Thoracic aorta (tissue), 2 donors: ENCODE measurements at places on chromosomes 11 and 22. TPM values are rescaled to one million over a fixed set of nuclear protein-coding genes. Genes with fewer than 3 reads are reported as not detected.

Gene KLHDC7B
- not detected for total RNA-seq

Gene SEPTIN3
- not detected for total RNA-seq

Gene NUP50
- 27.8 TPM for total RNA-seq

Gene GRM5
- total RNA-seq: 1.4 TPM

Gene DAGLA
- total RNA-seq: 1.2 TPM

Gene YIF1A
- 155 TPM for total RNA-seq

Gene ANGPTL5
- 0.42 TPM for total RNA-seq

- H3K4me3 ChIP-seq: no peak overlapping the region
- H3K27me3 ChIP-seq: no peaks in the 10 kb centered on the region
- H3K36me3 ChIP-seq: no peaks in the 10 kb centered on the region
- DNase-seq: no peak
- no peaks in the 10 kb centered on the region for H3K4me1 ChIP-seq
- no peak overlapping the region for H3K27ac ChIP-seq
These were observed 57.0 kb downstream of the GDPD4 start for GRCh38 chr11:77244277-77245027.

DNA sequence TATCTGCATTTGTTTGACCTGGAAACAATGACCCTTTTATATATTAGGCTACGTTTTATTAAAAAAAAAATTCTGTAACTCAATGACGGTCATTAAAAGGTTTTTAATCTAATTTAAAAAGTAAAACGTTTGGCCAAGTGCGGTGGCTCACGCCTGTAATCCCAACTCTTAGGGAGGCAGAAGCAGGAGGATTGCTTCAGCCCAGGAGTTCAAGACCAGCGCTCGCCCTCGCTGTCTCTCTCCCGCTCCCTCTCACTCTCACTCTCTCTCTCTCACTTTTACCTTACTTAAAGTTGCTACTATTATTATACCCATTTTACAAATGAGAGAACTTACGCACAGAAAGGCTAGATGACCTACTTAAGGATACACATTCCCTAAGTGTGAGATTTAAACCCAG is 814 bp upstream of the NARS2 start:
- H3K4me1 ChIP-seq: peaks cover 12% of the 10 kb centered on the region
- H3K4me3 ChIP-seq: peak overlapping the region; percentile 75
- no peaks in the 10 kb centered on the region for H3K36me3 ChIP-seq
- no peak overlapping the region for H3K27ac ChIP-seq
- no peaks in the 10 kb centered on the region for H3K27me3 ChIP-seq

GRCh38 chr11:117686711-117687110 is 110.3 kb downstream of the DSCAML1 start:
- no peak for DNase-seq
- H3K4me1 ChIP-seq: no peaks in the 10 kb centered on the region
- H3K4me3 ChIP-seq: no peak overlapping the region
- no peaks in the 10 kb centered on the region for H3K36me3 ChIP-seq
- no peaks in the 10 kb centered on the region for H3K27me3 ChIP-seq
- H3K27ac ChIP-seq: no peak overlapping the region

- H3K27ac ChIP-seq: no peak overlapping the region
- H3K27me3 ChIP-seq: no peaks in the 10 kb centered on the region
- peaks cover 12% of the 10 kb centered on the region for H3K4me1 ChIP-seq
- H3K4me3 ChIP-seq: no peak overlapping the region
- no peak for DNase-seq
These were observed 84.8 kb downstream of the TP53I11 start for GRCh38 chr11:44865866-44866272.

DNA sequence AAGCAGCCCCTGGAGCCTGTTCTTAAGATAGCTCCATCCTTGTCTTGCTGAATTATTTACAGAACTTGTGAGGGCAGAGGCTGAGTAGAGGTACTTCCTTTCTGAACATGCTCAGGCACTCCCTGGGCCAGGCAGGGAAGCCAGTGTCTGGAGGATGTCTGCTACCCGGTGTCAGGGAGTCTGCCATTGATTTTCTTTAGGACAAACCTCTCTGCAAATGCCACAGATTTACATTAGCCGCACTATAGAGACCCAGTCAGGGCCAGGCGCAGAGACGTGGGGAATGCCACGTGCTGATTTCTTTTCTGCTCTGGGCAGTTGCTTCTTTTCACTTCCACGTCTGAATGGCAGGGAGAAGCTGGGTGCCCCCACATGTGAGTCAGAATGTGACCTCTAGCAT is 585.5 kb downstream of the NTM start:
- no peak overlapping the region for H3K27ac ChIP-seq
- no peaks in the 10 kb centered on the region for H3K27me3 ChIP-seq
- no peaks in the 10 kb centered on the region for H3K36me3 ChIP-seq
- DNase-seq: no peak

DNA sequence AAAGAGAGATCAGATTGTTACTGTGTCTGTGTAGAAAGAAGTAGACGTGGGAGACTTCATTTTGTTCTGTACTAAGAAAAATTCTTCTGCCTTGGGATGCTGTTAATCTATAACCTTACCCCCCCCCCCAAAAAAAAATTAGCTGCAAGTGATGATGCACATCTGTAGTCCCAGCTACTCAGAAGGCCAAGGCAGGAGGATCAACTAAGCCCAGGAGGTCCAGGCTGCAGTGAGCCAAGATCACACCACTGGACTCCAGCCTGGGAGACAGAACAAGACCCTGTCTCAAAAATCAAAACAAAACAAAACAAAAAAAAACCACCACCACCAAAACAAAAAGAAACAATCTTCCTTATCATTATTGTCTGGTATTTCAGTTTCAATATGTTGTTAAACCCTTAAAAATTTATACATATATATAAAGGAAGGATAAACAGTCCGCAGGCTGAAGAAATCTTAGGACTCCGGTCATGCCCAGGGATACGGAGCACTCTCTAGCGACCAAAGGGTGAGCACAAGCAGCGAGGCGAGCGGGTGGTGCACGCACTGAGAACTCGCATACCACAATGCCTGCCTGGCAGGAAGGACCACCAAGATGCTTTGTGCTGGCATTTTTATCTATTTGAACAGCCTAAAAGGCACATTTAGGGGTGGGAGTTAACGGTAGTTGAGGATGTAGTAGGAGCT is 6.4 kb downstream of the POLDIP3 start:
- H3K27ac ChIP-seq: no peak overlapping the region
- H3K27me3 ChIP-seq: no peaks in the 10 kb centered on the region
- peaks cover 32% of the 10 kb centered on the region for H3K4me1 ChIP-seq
- H3K4me3 ChIP-seq: no peak overlapping the region
- H3K36me3 ChIP-seq: peaks cover 3% of the 10 kb centered on the region
- no peak for DNase-seq

GRCh38 chr11:20049231-20049630 is 111.0 kb downstream of the DBX1 start:
- H3K27ac ChIP-seq: no peak overlapping the region
- no peak for DNase-seq
- peaks cover 55% of the 10 kb centered on the region for H3K36me3 ChIP-seq

GRCh38 chr22:20853236-20853660 is 5.4 kb downstream of the PI4KA start:
- H3K27ac ChIP-seq: no peak overlapping the region
- no peak for DNase-seq
- H3K36me3 ChIP-seq: no peaks in the 10 kb centered on the region

DNA sequence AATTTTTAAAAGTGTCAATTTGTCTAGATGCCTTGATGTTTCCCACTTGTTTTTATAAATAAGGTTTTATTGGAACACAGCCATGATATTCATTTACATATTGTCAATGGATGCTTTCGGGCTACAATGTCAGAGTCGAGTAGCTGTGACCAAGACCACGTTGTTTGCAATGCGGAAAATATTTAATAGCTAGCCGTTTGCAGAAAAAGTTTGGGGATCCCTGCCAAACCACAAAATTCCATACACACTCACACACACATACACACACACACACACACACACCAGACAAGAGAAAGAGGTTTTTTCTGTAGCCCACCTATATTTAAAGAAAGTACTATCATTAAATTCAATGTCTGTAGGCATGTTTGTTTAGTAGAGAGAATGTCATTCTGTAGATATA is 58.3 kb downstream of the TYR start:
- no peak overlapping the region for H3K4me3 ChIP-seq
- DNase-seq: no peak
- no peaks in the 10 kb centered on the region for H3K4me1 ChIP-seq
- H3K27me3 ChIP-seq: no peaks in the 10 kb centered on the region
- H3K36me3 ChIP-seq: no peaks in the 10 kb centered on the region

DNA sequence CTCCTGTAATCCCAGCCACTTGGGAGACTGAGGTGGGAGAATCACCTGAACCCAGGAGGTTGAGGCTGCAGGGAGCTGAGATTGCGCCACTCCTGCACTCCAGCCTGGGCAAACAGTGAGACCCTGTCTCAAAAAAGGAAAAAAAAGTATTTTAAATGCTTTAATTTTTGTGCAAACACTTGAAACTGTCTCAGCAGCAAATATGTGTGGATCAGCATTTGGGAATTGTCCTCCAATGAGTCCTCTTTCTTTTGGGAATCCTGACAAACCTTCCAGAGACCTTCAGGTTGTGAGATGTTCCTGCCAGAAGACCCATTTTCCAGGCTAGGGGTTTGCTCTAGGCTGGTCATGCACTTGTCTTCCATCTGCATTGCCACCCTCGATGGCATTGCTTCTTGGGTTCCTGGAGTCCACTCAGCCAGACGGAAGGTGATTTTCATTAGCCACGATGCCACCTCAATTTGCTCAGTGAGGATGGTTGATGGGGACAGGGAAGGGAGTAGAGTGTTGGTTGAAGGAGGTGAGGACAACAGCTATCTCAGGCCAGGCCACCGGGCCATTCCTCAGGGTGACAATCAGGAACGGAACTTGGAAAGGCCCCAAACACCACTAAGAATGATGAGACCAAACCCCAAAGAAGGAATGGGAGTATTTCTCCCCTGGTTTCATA is 55.4 kb downstream of the ST14 start:
- no peaks in the 10 kb centered on the region for H3K4me1 ChIP-seq
- no peaks in the 10 kb centered on the region for H3K27me3 ChIP-seq
- H3K4me3 ChIP-seq: no peak overlapping the region
- DNase-seq: no peak

GRCh38 chr11:1749395-1750351 is 722 bp downstream of the IFITM10 start:
- peak; percentile 52 for DNase-seq
- H3K27ac ChIP-seq: peak overlapping the region; percentile 92
- no peaks in the 10 kb centered on the region for H3K27me3 ChIP-seq

DNA sequence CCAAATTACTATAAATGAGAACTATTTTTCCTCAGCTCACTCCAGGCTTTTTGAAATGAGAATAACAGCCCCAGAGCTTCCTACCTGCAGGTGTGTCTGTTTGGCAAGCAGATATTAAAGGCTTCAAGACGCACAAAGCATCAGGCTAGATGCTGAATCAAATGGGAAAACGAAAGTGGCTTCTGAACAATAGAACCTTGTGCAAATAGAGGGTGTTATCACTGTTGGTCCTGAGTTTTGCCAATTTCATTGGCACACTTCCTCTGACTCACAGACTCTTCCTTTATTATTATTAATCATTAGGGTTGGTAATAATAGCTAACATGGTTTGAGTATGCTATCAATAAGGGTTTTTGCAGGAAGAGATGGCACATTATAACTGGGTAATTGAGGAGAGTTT is 13.4 kb downstream of the SYT13 start:
- H3K36me3 ChIP-seq: no peaks in the 10 kb centered on the region
- no peak for DNase-seq
- no peaks in the 10 kb centered on the region for H3K27me3 ChIP-seq
- no peak overlapping the region for H3K4me3 ChIP-seq

GRCh38 chr22:49268924-49269323 is 558.7 kb downstream of the BRD1 start:
- no peaks in the 10 kb centered on the region for H3K27me3 ChIP-seq
- H3K27ac ChIP-seq: no peak overlapping the region
- H3K4me3 ChIP-seq: no peak overlapping the region
- no peaks in the 10 kb centered on the region for H3K4me1 ChIP-seq
- no peak for DNase-seq

DNA sequence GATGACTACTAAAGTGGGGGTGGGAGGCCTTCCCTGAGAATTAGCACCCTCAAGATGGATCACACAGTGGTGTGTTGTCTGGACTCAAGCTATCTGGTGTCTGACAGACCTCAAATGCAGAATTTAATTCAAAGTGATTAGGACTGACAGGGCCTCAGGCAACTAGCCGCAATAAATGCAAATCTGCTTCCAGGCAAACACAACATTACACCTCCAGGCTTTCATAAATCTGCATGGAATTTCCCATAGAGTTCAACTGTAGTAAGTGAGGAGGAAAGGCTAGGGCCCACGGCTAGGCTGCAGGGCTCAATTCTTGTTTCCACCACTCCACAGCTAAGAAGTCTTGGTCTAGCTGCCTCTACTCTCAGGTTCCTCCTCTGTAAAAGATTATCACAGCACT is 331.4 kb downstream of the LARGE1 start:
- H3K27me3 ChIP-seq: no peaks in the 10 kb centered on the region
- no peaks in the 10 kb centered on the region for H3K4me1 ChIP-seq
- no peak overlapping the region for H3K27ac ChIP-seq
- DNase-seq: no peak
- H3K4me3 ChIP-seq: no peak overlapping the region

DNA sequence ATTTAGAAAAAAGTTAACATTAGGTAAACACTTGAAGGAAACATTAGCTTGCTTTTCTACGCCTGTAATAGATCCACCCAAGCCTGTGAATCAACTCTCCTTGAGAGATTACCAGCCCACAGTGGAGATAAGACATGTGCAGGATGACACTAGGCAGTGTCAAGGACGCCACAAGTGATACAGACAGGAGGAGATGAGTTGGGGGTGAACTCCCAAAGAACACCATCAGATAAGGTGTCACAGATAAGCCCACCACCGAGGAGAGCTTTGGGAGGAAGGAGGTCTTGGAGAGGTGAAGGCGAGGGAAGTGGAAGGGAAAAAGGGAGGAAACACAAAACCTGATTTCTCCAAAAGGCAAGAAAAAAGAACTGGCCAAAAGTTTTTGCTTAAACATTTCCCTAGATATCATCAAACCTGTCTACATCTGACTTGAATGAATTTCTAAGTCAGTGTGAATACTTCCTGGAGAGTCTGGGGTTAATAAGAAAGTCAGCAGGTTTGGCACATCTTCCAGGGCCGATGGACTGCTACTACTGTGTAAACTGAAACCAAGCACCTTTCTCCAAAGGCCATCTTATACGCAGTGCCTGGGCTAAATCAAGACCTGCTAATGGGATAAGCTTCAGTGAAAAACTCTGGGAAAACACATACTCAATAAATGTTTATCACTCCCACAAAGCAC is 15.5 kb downstream of the CLTCL1 start:
- H3K4me1 ChIP-seq: no peaks in the 10 kb centered on the region
- peaks cover 2% of the 10 kb centered on the region for H3K36me3 ChIP-seq
- no peak overlapping the region for H3K4me3 ChIP-seq

- no peaks in the 10 kb centered on the region for H3K36me3 ChIP-seq
- H3K27ac ChIP-seq: no peak overlapping the region
- H3K27me3 ChIP-seq: no peaks in the 10 kb centered on the region
- H3K4me3 ChIP-seq: peak overlapping the region; percentile 53
- H3K4me1 ChIP-seq: peaks cover 40% of the 10 kb centered on the region
These were observed 88.9 kb downstream of the MAML2 start for GRCh38 chr11:96254087-96254486.

DNA sequence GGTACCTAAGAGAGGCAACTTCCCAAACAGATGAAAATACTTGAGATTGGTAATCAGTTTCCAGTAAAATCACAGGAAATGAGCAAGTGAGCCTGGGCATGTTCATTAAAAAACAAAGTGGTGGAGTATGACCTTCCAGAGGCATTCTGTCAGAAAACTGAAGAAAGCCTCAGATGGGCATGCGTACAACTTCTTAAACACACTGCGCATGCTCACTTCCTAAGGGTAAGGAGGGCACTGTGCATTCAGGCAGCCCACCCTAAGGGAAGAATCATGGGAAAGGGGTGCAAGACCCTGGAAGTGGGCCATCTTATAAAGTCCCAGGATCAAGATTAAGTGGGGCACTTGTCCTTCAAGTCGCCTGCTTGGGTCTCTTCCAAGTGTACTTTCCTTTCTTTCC is 4.0 kb downstream of the OR52K2 start:
- no peak for DNase-seq
- no peak overlapping the region for H3K4me3 ChIP-seq
